ENCODE measurements at places on chromosomes 11 and 22.

GRCh38 chr11:116567721-116568242 is 205.0 kb downstream of the BUD13 start:
- no peak for DNase-seq

GRCh38 chr11:86579406-86579731 is 93.0 kb downstream of the ME3 start:
- DNase-seq, result no peak

DNA sequence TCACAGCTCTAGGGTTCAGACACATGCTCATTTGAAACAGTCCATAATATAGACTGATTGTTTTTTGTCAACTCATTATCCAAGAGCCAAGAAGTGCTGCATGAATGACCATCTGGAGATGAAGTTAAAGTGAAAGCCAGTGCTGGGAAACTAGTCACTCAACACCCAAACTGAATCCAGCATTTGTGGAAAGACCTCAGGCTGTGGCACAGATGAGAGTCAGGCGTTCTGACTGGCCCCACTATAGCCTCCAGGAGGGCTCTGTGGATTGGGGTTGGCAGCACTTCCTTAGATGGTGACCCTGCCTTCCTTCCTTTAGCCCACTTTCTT is 2.1 kb downstream of the FEZ1 start:
- no peak for DNase-seq

DNA sequence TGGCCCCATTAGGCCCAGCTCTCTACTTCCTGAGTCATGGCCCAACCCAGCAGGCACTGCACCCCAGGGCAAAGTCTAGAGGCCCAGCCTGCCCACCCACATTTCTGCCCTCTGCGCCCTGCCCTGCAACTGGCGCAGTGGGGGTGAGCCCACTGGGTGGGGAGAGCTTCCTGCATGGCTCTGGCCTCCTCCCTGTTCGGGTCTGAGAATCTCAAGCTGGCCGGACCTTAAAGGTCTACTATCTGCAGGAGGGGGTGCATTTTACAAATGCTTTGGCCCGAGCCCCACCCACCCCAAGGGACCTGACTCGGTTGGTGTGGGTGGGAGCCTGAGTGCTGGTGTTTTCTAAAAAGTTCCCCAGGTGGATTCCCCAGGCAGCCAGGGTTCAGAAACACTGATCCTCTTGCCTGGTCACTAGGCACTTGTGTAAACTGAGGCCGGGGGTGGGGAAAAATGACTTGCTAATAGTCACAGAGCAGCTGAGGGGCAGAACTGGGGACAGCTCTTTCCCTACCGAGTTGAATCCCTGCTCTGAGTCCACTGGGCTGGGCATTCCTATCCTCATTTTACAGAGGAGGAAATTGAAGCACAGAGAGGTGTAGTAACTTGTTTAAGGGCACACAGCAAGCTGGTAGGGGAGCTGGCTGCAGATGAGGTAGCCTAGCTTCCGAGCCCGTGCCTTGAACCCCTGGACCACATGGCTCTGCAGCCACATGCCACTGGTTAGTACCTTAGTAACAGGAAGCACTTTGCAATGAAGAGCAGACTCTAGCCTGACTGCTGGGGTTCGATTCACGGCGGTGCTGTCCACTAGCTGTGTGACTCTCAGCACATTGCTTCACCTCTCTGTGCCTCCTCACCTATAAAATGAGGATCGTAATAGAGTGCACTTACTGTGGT is 36.3 kb downstream of the CD82 start:
- peak; percentile 82 for DNase-seq

GRCh38 chr11:126628790-126629621 is 273.5 kb downstream of the ST3GAL4 start:
- DNase-seq, result no peak

DNA sequence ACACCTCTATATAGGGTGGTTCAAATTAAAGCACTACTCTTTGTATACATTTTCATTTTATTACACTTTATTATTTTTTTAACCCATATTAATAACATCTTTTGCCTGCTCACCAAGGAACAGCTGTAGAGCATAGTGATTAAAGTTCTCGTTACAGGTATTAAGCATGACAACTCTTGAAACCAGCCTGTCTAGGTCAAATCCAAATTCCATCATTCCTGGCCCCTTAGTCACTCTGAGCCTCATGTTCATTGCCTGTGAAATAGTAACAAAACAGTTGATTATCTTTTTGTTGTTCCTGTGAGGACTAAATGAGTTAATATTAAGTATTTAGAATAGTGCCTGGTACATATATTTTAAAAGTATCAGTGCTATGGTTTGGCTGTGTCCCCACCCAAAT is 334.5 kb downstream of the RAB38 start:
- no peak for DNase-seq

- peak; percentile 42 for DNase-seq
These were observed 127.7 kb downstream of the MAML2 start for GRCh38 chr11:96215110-96215782.

- DNase-seq, result no peak
These were observed 65.6 kb downstream of the OR4C45 start for GRCh38 chr11:50098186-50098725.

DNA sequence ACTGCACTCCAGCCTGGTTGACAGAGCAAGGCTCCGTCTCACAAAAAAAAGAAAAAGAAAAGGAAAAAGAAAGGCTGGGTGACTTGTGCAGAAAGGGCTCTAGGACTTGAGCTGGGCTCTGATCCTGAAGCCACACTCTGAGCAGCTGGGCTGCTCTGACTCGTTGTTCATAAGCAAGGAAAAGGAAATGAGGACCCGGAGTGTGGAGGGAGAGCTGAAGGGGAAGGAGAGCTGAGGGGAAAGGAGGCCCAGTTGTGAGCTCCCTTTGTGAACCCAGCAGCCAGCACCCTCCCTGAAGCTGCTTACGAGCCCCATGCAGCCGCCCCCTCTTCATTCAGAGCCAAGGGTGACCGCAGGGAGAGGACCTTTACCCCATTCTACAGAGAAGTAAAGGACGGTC is 12.3 kb upstream of the SH3BP1 start:
- no peak for DNase-seq

DNA sequence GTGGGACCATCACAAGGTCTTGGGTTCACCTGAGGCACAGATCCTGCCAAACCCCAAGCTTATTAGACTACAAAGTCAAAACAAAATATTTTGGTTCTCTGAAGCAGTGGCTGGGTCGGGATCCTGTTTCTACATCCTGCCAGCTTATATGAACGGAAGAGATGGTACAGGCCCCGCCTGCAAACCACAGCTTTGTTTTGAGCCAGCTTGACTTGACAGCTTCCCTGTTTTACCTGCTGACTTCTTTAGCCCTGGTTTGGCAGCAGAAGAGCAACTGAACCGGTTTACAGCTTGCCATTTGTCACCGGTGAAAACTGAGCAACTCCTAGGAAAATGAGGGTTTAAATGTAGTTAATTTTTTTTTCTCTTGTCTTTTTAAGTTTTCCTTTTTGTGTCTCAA is 11.4 kb downstream of the PACS1 start:
- peak; percentile 51 for DNase-seq

- DNase-seq, result peak; percentile 76
These were observed 697 bp downstream of the RNF169 start for GRCh38 chr11:74749127-74749964.

DNA sequence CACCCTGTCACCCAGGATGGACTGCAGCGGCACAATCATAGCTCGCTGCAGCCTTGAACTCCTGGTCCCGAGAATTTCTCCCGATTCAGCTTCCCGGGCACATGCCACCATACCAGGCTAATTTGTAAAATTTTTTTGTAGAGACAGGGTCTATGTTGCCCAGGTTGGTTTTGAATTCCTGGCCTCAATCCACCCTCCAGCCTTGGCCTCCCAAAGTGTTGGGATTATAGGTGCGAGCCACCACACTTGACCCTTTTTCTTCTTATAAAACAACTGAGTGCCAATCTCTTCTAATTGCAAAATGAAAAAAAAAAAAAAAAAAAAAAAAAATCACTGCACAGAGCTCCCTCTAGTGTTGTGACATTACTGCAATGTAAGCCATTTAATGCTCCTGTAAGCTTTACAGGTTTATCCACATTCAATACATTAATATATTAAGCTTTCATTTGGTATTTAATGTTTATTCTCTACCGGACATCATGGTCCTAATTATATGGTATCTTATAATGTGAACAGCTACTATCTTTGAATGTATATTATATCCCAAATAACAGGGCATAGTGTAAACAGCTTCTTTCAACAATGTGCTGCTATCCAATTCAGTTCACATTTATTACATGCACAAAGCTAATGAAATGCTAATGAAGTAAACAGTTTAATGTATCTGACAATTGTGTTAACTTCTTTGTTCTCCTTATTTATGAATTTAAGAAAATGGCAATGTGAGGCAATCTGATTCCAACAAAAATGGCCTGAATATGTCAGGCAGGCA is 44.6 kb downstream of the COPB1 start:
- DNase-seq, result peak; percentile 42

- DNase-seq, result no peak
These were observed 20.9 kb downstream of the TCP11L1 start for GRCh38 chr11:33060271-33060670.

DNA sequence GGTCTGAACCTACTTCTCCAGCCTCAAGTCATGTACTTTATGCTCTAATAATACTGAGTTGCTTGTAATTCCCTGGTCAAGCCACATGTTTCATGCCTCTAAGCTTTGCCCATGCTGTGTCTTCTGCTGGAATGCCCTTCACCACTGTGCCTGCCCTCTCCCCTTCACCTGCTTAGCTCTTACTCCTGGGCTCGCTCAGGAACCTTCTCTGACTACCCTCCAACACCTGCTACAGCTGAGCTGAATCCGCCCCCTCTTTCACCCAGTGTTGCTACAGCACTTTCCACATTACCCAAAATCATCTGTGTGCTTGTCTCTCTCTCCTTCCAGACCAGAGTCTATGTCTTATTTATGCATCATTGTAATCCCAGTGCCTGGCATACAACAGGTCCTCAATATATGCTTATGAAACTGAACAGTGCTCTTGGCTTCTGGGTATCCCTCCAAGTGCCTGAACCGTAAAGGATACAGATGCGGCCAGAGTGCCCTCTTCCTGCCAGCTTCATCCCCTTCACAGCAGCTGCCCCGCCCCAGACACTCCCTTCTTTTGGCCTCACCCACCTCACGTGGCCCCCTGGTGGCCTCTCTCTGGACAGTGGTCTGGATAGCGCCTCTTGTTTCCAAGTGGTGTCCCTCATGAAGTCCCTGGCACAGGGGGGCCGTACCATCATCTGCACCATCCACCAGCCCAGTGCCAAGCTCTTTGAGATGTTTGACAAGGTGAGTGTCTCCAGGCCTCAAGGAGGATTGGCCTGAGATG is 7.1 kb downstream of the ABCG4 start:
- no peak for DNase-seq

DNA sequence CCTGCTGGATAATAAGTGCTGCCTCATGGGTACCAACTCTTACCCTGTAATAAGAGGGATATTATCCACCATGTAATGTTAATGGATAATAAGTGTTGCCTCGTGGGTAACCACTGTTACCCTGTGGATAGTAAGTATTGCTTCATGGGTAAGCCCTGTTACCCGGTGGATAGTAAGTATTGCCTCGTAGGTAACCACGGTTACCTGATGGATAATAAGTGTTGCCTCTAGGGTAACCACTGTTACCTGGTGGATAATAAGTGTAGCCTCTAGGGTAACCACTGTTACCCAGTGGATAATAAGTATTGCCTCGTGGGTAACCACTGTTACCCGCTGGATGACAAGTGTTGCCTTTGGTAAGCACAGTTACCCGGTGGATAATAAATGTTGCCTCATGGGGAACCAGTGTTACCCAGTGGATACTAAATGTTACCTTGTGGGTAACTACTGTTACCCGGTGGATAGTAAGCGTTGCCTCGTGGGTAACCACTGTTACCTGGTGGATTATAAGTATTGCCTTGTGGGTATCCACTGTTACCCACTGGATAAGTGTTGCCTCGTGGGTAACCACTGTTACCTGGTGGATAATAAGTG is 18.6 kb upstream of the NXPE4 start:
- no peak for DNase-seq

DNA sequence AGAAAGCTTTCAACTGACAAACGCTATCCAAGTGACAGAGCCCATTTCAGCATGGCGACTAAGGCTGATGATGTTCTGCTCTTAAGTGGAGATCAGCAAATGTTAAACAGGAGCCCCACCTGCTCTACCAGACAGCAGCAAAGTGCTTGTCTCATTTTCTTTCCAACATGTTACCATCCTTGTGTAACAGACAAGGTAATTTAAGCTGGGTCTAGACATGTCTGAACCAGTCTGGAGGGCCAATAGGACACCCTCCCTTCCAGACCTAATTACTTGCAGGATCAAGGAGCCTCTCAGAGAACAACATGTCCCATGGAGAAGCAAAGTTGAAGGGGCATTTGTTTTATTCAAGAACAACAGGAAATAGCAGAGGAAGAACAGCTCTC is 3.9 kb upstream of the LMO2 start:
- no peak for DNase-seq

- DNase-seq, result no peak
These were observed 47.2 kb downstream of the LRRC32 start for GRCh38 chr11:76623171-76623883.

- no peak for DNase-seq
These were observed 93.9 kb upstream of the API5 start for GRCh38 chr11:43217849-43218248.

- no peak for DNase-seq
These were observed 2.7 kb downstream of the FADD start for GRCh38 chr11:70205766-70206165.

GRCh38 chr11:103234974-103235373 is 125.7 kb downstream of the DYNC2H1 start:
- no peak for DNase-seq

DNA sequence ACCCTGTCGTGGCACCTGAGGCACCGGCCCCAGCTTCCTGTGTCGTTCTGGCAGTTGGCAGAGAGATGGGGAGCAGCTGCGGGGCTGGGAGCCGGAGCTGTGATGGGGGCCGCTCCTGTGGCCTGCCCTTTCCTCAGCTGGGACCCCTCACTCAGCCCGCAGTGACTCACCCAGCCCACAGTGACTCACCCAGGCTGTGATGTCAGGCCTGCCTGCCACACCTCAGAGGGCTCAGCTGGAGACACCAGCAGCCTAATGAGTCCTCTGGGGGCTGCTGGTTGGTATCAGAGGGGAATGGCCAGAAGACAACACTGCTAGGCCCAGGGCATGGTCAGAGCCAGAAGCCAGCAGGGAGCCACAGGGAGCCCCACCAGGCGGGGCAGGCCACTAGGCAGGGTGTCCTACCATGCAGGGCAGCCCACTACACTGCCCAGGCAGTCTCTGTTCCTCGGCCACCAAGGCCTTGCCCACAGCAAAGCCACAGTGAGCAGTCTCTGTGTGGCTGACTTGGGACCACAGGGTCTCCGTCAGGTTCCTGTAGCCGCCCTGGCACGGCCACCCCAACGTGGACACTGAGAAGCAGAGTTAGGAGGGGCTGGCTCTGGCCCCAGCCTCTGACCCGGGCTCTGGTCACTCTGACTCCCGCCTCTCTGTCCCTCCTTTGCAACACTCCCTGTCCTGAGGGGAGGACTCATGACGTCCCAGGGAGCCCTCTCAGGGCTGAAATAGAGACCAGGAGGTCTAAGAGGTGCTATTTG is 4.2 kb upstream of the FXYD2 start:
- DNase-seq, result peak; percentile 74

All from GM13976 (cell line).